ENCODE measurements at places on chromosomes 11 and 22. TPM values are rescaled to one million over a fixed set of nuclear protein-coding genes. Genes with fewer than 3 reads are reported as not detected.

- no peaks in the 10 kb centered on the region for H3K4me1 ChIP-seq
- H3K27me3 ChIP-seq = peaks cover 27% of the 10 kb centered on the region
- no peak overlapping the region for H3K27ac ChIP-seq
- DNase-seq = no peak
- H3K36me3 ChIP-seq = no peaks in the 10 kb centered on the region
Measured at GRCh38 chr11:112852143-112852866, 108.9 kb upstream of the NCAM1 start.

CTSF gene
- 0.34 TPM for total RNA-seq

ARHGEF17 gene
- total RNA-seq = 18.2 TPM

MS4A3 gene
- total RNA-seq = not detected

GRCh38 chr11:109138196-109138595 is 283.8 kb upstream of the C11orf87 start:
- no peak for DNase-seq
- H3K4me1 ChIP-seq = no peaks in the 10 kb centered on the region
- no peak overlapping the region for H3K27ac ChIP-seq
- H3K4me3 ChIP-seq = no peak overlapping the region
- H3K36me3 ChIP-seq = no peaks in the 10 kb centered on the region
- no peaks in the 10 kb centered on the region for H3K27me3 ChIP-seq

OR5B21 gene
- total RNA-seq = not detected

DNA sequence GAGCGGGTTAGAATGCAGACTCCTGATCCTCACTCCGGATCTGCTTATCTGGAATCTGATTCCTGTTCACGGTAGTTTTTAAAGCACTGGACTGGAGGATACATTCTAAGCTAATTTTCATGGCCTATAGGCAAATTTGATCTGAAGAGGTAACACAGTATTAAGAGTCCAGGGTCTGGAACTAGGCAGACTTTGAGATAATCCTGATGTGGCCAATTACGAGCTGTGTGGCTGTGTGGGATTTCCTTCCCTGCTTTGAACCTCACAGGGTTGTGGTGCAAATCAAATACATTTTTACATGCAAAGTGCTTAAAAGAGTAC is 285.2 kb downstream of the MIAT start:
- H3K4me1 ChIP-seq = no peaks in the 10 kb centered on the region
- no peak for DNase-seq
- H3K27ac ChIP-seq = no peak overlapping the region
- no peak overlapping the region for H3K4me3 ChIP-seq
- H3K27me3 ChIP-seq = peaks cover 19% of the 10 kb centered on the region

- DNase-seq = no peak
- H3K4me3 ChIP-seq = no peak overlapping the region
- no peaks in the 10 kb centered on the region for H3K36me3 ChIP-seq
- no peaks in the 10 kb centered on the region for H3K27me3 ChIP-seq
- no peaks in the 10 kb centered on the region for H3K4me1 ChIP-seq
- H3K27ac ChIP-seq = no peak overlapping the region
Measured at GRCh38 chr11:83835423-83835822, 549.3 kb upstream of the CCDC90B start.

GRCh38 chr11:126543691-126544090 is 188.2 kb downstream of the ST3GAL4 start:
- peaks cover 58% of the 10 kb centered on the region for H3K27me3 ChIP-seq
- H3K36me3 ChIP-seq = no peaks in the 10 kb centered on the region
- H3K4me1 ChIP-seq = no peaks in the 10 kb centered on the region
- no peak for DNase-seq

- H3K27ac ChIP-seq = no peak overlapping the region
- H3K27me3 ChIP-seq = no peaks in the 10 kb centered on the region
- DNase-seq = no peak
- H3K4me1 ChIP-seq = no peaks in the 10 kb centered on the region
Measured at GRCh38 chr11:61349189-61349751, 12.4 kb downstream of the CYB561A3 start.

DNA sequence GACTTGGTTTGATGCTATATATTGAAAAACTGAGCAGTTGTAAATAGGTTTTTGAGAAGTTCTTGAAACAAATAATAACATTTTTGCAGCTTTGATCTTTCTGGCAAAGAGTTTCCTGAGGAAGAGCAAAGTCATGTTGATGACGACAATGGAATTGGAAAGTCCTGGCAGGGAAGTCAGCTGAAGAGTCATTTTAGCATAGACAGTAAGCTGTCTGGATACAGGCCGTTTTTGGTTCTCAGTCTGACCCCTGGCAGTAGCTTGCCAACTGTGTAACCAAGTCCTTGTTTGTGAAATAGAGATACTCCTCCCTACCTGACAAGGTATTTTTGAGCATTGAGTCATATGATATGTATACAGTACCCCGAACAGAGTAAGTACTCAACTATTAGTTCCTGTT is 193.3 kb downstream of the C11orf91 start:
- H3K27me3 ChIP-seq = peaks cover 40% of the 10 kb centered on the region
- no peak overlapping the region for H3K4me3 ChIP-seq
- no peak for DNase-seq
- no peaks in the 10 kb centered on the region for H3K36me3 ChIP-seq
- H3K27ac ChIP-seq = no peak overlapping the region

MRGPRD gene
- not detected for total RNA-seq

DNA sequence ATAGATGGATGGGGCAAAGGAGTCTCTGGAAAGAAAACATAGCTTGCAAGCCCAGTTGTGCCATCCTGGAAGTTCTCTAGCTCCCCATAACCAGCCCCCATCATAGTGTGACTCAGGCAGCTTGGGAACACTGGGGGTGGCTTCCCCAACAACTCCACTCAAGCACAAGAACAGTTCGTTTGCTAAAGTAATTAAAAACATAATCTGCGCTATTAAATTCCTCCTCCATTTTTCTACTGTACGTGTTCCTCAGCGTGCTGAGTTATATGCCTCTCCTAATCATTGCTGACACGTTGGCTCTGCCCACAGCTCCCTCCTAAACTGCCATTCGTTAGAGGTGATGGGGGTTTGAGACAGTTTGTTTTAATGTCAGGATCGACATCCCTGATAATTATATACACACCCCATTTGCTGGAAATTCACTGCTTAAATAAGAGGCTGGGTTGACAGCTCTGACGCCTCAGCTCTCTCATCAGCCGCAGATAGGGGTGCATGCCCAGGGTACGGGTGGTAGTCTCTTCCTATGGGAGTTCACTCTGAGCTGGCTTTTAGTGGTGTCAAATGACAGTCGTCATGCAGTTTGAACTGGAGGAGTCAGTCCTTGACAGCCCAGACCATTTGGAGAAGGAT is 59.5 kb upstream of the SEZ6L start:
- no peaks in the 10 kb centered on the region for H3K36me3 ChIP-seq
- peaks cover 18% of the 10 kb centered on the region for H3K27me3 ChIP-seq
- no peak overlapping the region for H3K27ac ChIP-seq
- no peak for DNase-seq

DNA sequence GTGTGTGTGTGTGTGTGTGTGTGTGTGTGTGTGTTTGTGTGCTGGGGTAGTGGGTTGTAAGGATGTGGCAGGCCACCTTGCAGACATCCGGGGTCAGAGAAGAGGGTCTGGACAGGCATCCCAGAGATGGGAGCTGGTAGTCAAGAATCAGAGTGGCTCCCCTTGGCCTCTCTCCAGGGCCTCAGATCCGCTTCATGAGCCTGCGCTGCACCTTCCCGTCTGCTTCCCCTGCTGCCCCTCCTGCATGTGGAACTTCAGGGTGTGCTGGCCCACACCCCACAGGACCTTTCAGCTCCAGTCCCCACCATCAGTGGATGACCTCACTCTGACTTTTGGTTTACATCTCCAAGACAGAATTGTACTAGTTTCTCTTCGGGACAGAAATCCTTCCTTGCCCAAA is 31.2 kb downstream of the TREH start:
- no peaks in the 10 kb centered on the region for H3K4me1 ChIP-seq
- DNase-seq = no peak
- peaks cover 16% of the 10 kb centered on the region for H3K36me3 ChIP-seq
- no peak overlapping the region for H3K27ac ChIP-seq

DNA sequence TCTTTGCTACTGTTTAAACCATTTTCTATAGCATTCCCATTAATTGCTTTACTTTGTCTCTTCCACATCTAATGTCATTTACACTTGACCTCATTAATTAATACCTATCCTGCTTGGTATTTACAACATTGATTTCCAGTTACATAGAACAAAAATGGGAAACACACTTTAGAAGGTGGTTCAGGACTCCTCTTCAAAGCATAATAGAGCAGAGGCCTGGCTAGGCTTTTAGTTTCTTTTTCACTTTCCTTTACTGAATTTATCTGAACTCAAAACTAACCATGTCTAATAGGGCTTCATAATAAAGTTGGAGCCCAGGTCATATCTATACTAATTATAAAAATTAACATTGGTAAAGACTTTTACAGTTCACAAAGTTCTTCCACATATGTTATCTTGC is 648.0 kb upstream of the KIRREL3 start:
- H3K27ac ChIP-seq = no peak overlapping the region
- H3K4me1 ChIP-seq = no peaks in the 10 kb centered on the region
- no peaks in the 10 kb centered on the region for H3K36me3 ChIP-seq
- no peak overlapping the region for H3K4me3 ChIP-seq
- DNase-seq = no peak
- H3K27me3 ChIP-seq = no peaks in the 10 kb centered on the region

OR56A1 gene
- total RNA-seq = not detected

DNA sequence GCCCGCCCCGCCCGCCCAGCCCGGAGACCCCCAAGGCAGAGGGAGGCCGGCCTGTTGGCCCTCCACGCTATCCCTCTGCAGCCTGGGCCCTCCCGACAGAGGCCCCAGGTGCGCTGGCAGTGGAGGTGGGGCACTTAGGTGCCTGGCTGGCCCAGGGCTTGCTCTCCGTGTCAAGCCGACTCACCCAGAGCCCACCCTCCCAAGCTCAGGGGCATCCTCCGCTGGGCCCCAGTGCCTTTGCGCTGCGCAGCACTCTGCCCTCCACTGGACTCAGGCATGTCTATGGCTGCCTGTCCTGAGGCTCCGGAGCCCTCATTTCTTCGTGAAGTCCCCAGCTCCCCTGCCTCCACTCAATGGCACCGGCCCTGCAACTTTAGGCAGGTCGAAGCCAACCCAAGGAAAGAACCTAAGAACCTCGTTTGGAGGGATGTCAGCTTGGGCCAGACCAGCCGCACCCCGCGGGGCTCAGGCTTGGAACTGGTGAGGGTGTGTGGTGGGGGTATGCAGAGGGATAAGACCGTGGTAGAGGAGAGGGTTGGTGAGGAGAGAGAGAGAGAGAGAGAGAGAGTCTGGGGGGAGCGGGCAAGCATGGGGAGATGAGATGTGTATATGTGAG is 6.1 kb downstream of the SMIM45 start:
- no peaks in the 10 kb centered on the region for H3K27me3 ChIP-seq
- no peaks in the 10 kb centered on the region for H3K36me3 ChIP-seq
- no peak for DNase-seq
- no peak overlapping the region for H3K4me3 ChIP-seq
- H3K4me1 ChIP-seq = peaks cover 4% of the 10 kb centered on the region

ELMOD1 gene
- total RNA-seq = 2.9 TPM

- no peak overlapping the region for H3K27ac ChIP-seq
- H3K36me3 ChIP-seq = no peaks in the 10 kb centered on the region
- H3K4me3 ChIP-seq = no peak overlapping the region
- H3K27me3 ChIP-seq = peaks cover 11% of the 10 kb centered on the region
- H3K4me1 ChIP-seq = no peaks in the 10 kb centered on the region
- no peak for DNase-seq
Measured at GRCh38 chr11:82720267-82721065, 13.2 kb downstream of the FAM181B start.

GRCh38 chr22:25161017-25161915 is 38.4 kb upstream of the CRYBB3 start:
- no peaks in the 10 kb centered on the region for H3K27me3 ChIP-seq
- H3K4me3 ChIP-seq = no peak overlapping the region
- H3K4me1 ChIP-seq = peaks cover 2% of the 10 kb centered on the region

DNA sequence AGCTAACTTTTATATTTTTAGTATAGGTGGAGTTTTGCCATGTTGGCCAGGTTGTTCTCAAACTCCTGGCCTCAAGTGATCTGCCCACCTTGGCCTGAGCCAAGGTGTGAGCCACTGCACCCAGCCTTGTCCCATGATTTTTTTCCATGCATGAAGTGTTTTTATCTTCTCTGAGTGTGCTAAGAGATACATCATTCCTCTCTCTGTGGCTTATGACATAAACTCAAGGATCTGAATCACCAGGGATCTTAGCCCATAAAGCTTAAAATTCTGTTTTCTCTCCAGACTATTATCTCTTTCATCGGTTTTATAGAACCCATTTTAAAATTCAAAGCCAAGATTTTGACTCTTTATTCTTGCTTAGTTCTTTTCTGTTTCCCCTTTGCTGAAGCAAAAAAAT is 48.4 kb upstream of the C11orf58 start:
- no peaks in the 10 kb centered on the region for H3K4me1 ChIP-seq
- no peaks in the 10 kb centered on the region for H3K27me3 ChIP-seq
- no peaks in the 10 kb centered on the region for H3K36me3 ChIP-seq
- H3K4me3 ChIP-seq = no peak overlapping the region
- DNase-seq = no peak

DNA sequence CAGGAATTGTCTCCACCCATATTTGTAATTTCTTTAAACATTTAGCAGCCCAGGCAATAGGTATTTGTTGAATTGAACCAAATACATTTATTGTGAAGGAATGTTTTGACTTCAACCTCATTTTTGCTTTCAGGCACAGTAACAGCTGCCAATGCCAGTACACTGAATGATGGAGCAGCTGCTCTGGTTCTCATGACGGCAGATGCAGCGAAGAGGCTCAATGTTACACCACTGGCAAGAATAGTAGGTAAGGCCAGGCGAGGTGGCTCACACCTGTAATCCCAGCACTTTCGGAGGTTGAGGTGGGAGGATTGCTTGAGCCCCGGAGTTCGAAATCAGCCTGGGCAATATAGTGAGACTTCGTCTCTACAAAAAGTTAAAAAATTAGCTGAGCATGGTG is 20.9 kb downstream of the ACAT1 start:
- peaks cover 56% of the 10 kb centered on the region for H3K36me3 ChIP-seq
- no peaks in the 10 kb centered on the region for H3K27me3 ChIP-seq
- no peak for DNase-seq
- no peak overlapping the region for H3K27ac ChIP-seq
- no peak overlapping the region for H3K4me3 ChIP-seq

GRCh38 chr11:86746514-86746913 is 53.8 kb upstream of the PRSS23 start:
- no peak for DNase-seq
- H3K27me3 ChIP-seq = no peaks in the 10 kb centered on the region
- H3K36me3 ChIP-seq = no peaks in the 10 kb centered on the region
- no peak overlapping the region for H3K27ac ChIP-seq
- H3K4me1 ChIP-seq = peaks cover 38% of the 10 kb centered on the region

- no peaks in the 10 kb centered on the region for H3K36me3 ChIP-seq
- H3K27me3 ChIP-seq = peaks cover 62% of the 10 kb centered on the region
- no peak overlapping the region for H3K4me3 ChIP-seq
- DNase-seq = no peak
- H3K4me1 ChIP-seq = no peaks in the 10 kb centered on the region
Measured at GRCh38 chr22:28406246-28406645, 273.4 kb downstream of the TTC28 start.

Data from HCT116 (cell line).